ENCODE measurements at places on chromosomes 5 and 9.

- DNase-seq: no peak
Measured at GRCh38 chr5:157444224-157444623, 15.8 kb upstream of the NIPAL4 start.

DNA sequence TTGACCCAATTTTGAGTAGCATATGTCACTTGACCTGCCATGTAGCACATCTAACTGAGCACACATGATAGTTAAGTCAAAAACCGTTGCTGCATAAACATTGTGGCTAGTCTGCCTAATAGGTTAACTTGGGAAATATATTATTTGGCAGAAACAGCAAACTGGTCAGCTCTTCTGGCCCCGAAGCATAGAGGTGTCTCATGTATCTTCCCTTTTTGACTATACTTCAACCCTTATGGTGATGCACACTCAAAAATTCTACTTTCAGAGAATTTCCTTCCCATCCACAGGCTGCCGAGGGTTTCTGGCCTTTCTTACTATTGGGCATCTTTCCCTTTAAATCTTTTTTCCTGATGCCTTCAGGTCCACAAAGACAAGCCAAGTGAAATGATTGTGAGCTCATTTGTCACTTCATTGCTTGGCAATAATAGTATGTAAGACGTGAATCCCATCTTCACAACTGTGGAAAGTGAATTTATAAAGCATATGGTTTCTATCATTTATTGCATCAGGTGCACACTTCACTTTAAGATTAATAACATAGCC is 41.2 kb downstream of the MOCS2 start:
- DNase-seq: no peak

GRCh38 chr9:117887941-117888340 is 183.7 kb downstream of the TLR4 start:
- no peak for DNase-seq

GRCh38 chr5:12399868-12400267 is 495.6 kb upstream of the CTNND2 start:
- DNase-seq: no peak

DNA sequence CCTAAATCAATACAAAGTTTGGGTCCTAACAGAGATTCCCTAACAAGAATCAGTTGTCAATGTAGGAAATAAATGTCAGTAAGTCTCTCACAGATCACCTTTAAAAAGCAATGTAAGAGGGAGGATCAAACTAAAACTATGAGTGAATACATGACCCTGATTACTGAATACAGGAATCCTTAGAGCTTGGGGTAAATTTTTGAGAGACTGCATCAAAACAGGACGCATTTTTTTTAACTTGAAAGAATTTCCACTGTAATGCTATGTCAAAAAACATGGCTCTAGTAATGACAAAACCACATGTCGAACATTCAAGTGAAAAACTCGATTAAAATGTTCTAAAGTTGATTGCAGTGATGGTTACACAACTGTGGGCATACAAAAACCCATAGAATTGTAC is 21.9 kb downstream of the ZDHHC21 start:
- DNase-seq: no peak

GRCh38 chr5:169280286-169280685 is 20.7 kb downstream of the SLIT3 start:
- no peak for DNase-seq

GRCh38 chr5:129361441-129362025 is 98.6 kb upstream of the ADAMTS19 start:
- no peak for DNase-seq

- no peak for DNase-seq
Measured at GRCh38 chr9:86946201-86947145, 833 bp downstream of the GAS1 start.

DNA sequence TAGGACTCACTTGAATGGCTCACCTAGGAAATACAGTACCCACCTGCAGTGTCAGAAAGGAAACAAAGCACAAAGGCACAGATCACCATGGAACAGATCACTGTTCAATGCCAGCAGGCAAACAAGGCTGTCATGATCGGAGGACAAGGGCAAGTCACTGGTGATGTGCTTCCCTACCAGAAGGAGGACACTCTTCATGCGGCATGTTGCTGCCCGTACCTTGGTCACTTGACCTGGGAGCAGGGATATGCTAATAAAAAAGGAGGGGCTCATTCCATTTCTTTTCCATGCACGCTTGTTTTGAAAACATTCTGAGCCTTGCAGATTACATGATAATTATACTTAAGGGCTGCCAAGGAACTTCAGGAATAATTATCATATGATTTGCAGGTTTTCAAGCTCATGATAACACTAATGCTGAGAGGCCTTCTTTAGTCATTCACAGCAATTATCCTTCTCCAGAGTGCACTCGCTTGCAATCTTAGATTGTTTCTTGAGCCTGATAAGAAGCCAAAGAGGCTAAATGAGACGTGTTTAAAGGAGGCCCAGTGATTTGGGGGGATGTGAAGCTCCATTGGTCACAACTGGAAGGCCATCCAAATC is 36.1 kb upstream of the STARD4 start:
- DNase-seq: no peak

DNA sequence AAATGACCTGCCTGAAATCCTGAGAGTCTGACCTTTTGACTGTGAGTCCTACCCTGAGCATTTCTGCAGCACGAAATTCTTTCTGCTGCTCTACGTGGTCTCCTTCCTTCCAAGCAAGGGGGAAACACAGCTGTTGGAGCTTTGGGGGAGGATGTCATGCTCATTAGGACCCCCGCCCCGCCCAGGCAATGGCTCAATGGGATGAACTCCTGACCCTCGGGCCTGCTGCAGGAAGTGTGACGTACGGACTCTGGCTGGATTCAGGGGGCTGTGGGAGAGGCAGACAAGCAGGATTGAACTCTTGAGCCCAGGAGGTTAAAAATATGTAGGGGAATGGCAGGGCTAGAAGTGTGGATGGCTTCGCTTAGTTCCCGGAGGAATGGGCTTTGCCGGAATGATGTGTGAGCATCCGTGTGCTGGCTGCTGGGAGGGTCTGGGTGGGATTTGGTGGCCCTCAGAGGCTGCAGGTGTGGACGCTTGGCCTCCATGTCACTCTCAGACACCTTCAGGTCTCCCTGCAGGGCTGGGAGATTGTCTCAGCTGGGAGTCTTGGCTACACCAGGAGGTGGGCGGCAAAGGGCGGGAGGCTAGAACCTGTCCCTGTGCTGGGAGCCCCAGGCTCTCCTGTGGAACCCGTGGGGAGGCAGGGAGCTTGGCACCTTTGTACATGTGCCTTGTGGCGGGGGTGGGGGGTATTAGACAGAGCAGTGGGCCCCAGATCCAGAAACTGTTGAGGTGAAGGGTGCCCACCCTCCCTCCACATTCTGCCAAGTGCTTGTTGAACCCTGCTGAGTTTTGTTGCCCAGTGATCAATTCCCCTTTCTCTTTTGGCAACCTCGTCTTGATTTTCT is 26.3 kb downstream of the STC2 start:
- DNase-seq: no peak

GRCh38 chr9:90024409-90024808 is 419.6 kb downstream of the GADD45G start:
- DNase-seq: no peak

GRCh38 chr9:100216178-100216787 is 117.2 kb downstream of the INVS start:
- DNase-seq: peak; percentile 59

DNA sequence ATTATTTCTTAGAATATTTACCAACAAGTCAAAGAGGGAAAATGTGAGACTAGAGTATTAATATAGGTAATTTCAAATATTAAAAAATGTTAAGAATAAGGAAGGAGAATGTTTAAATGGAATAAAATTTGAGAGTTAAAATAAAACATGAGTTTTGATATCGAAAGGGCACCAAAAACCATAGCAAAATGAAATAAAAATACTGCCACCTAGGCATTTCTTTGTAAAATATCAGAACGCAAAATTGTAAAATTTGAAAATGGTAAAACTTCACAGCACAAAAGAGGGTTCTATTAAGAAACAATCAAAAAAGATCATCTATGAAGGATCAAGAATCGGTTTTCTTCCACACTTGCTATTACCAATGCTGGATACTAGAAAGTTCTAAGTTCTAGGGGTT is 418.3 kb downstream of the TAF11L14 start:
- DNase-seq: no peak

- DNase-seq: peak; percentile 23
Measured at GRCh38 chr5:108212775-108213346, 169.0 kb downstream of the FBXL17 start.

GRCh38 chr5:93593476-93594131 is 10.6 kb downstream of the NR2F1 start:
- DNase-seq: no peak

GRCh38 chr5:99320436-99320835 is 391.6 kb upstream of the CHD1 start:
- DNase-seq: no peak

- DNase-seq: no peak
Measured at GRCh38 chr5:10049858-10050455, 199.7 kb downstream of the ATPSCKMT start.

- DNase-seq: no peak
Measured at GRCh38 chr9:4677392-4677791, 2.0 kb upstream of the CDC37L1 start.

DNA sequence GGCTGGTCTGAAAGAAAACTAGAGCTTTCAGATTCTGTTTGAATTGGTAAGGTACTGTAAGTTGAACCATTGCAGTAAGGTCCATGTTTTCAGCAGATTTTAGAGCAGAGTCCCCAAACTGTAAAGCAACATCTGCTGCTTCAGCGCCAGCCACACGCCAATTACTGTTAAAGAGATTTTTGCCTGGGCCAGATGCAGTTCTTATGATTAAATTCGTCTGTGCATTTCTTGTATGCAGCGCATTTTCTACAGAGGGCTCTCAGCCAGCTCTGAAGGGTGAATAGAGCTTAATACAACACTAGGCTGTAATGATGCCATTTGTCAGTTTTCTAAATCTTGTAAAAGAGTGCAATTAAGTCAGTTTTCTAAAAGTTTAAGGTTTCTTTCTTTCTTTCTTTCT is 246.3 kb downstream of the COX7C start:
- no peak for DNase-seq

- no peak for DNase-seq
Measured at GRCh38 chr5:6748142-6748541, 34.9 kb downstream of the TENT4A start.

DNA sequence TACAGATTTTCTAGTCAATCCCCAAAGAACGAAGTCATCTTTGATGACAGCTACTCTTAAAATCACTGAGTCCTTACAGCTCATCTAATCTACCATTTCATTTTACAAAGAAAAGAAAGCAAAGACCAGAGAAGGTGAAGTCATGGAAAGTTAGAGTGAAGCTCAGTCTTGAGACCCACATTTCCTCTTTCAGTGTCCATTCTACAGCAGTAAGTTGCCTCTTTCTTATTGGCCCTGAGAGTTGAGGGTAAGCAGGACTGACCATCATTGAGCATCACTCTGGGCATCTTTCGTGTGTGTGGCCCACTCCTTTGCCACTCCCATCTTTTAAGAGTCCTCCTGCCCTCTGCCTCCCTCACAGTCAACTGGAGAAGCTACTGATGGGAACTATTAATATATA is 251.8 kb upstream of the NR4A3 start:
- DNase-seq: no peak

DNA sequence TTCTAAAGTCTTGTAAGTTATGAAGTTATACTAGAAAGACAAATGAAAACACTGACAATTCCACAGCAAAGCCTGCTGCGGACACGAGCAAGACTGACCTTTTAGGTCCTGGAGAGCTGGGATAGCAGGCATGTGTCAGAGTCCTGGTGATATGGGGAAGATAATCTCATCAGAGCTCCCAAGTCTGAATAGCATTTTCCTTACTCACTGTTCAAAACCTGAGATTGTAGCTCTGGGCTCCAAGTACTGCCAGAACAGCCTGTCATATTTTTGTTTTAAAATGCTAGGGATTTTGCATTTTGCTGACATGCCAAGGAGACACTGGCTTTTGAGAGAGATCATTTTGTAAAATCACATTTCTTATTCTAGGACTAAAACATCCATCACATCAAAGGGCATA is 90.1 kb downstream of the DRD1 start:
- no peak for DNase-seq

DNA sequence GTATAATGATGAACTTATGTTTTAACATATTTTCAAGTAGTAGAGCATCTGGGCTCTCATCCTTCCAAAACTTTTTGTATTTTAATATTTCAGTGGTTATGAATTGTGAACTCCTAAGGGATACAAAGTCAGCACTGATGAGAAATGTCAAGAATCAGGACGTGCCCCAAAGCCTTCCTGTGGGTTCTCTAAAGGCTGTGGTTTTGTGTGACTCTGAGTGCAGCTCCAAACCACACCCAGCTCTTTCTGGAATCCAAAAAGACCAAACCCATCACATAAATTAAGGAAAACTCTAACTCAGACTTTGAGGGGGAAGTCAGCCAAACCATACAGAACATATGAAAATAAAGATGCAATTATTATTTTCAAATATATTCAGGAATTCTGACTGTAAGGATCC is 40.8 kb upstream of the SMU1 start:
- DNase-seq: no peak

DNA sequence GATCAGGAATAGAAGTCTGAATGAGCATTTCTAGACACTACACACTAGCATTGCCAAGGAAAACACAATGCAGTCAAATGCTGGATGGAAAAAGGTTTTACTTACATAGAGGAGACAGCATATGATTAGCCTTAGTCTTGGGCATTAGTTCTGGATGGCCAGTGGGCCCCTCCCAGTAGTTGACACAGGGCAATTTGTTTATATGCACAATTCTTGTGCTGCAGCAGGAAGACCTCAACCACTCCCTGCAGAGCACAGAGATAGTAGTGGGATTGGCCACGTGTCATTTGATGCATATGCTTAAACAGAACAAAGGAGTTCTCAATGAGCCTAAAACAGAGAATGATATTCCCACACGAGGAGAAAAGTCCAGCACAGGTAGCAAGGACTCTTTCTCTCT is 1496.2 kb upstream of the CDH6 start:
- DNase-seq: no peak

GRCh38 chr9:30815585-30815984 is 1568.9 kb upstream of the ACO1 start:
- peak; percentile 9 for DNase-seq

- no peak for DNase-seq
Measured at GRCh38 chr5:159765135-159765433, 151.2 kb upstream of the ADRA1B start.

GRCh38 chr5:57650360-57651069 is 167.9 kb upstream of the ACTBL2 start:
- DNase-seq: peak; percentile 80

DNA sequence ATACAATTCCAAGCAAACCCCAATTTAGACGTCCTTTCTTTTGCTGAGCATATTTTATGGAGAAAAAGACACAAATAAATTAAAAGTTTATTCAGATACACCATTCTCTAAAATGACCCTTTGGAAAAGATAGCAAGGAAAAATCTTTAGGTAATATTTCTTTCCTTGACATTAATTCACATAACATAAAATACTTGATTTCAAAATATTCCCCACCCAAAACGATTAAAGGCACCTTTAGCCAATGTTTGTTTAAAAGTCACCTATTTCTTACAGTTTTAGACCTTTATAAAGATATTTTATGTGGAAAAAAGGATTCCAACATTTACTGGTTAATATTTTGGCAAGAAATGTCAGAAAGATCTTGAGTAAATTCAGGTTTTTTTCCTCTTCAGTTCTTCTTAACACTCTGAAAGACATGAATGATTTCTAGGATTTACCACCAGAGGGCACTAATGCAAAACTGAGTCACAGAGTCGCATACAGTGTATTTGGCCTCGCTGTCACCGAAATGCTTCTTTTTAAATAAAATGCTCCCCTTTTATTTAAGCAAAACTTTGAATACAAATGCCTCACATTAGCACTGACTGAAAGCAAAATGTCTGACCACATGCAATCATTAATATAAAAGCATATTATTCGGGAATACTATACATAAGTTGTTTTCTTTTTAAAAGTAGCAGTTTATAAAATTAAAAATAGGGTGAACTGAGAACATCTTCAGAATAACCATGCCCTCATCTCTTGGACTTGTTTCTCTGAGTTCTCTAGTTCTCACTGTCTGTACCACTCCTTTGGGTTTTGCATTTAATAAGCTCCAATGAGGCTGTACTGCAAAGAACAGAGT is 122.5 kb downstream of the SLC1A3 start:
- no peak for DNase-seq
